ENCODE measurements at places on chromosomes 5 and 9. TPM values are rescaled to one million over a fixed set of nuclear protein-coding genes. Genes with fewer than 3 reads are reported as not detected.

DNA sequence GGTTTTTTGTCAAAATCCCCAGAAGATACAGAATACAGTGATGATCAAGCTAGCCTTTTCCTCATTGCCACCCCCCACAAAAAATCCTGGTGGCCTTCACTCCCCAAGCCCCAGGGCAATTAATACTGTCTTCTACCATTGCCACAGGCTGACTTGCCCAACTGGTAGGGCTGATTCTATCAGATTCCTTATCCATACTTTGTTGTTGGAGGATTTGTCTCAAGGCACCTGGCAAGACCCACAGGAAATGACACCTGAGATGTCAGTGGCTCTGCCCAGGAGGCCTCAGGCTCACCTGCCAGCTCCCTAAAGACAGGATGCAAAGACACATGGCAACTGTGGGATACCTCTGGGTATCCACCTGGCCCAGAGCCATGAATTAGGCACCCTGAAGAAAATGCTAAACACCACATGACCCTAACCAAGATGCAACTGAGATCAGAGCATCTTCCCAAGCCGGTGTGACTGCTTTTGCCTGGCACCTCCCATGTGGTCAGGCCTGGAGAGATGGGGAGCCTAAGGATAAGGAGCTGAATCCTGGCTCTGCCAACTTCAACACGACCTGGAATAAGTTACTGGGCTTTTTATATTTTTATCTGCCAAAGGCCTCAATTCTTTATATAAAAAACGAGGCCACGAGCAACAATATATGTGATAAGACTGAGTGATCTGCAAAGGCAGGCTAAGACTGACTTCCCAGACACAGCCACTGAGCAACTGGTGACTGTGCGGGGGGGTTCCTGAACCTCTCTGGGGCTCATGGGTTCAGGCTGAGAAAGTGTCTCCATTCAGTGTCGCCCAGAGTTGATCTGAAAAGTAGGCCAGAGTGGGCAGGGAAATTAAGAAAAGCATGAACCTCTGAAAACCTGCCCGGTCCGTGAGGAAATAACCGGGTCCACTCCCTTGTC is 944 bp downstream of the ATOX1 start:
- peak; percentile 50 for DNase-seq

GRCh38 chr9:27247756-27248155 is 49.2 kb downstream of the EQTN start:
- DNase-seq, result peak; percentile 56

DNA sequence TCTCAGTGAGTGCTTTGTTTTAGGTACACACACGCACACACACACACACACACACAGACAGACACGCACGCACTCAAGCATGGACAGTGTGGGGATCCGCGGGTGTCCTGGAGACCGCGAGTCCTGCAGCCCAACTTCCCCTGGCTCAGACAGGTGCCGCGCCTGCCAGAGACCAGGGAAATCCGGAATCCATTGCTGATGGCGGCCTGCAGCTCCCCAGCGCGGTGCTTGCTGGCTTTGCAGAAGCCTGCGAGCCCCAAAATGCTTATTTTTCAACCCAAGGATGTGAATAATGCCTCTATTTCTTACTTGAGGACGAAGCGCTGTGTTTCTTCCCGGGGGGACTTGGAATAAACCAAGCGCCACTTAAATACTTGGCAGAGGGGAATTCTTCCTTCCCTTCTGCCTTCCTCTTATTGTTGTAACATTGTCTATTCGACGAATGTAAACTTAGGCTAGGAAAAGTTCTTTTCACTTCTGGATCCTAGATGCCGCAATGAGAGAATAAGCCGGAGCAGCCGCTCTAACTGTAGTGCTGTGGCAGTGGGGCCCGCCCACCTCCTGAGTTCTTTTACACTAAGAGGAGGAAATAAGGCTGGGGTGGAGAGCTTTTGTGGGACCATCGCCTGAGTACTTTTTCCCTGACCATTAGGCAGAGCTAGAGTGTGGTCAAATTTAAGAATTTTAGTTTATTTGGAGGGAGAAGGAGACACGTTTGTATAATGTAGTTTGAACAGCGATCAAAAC is 802 bp downstream of the ITGA2 start:
- no peak for DNase-seq

Gene C9orf152
- not detected for total RNA-seq

All from mammary epithelial cell (primary cell).